CD4-positive, alpha-beta T cell treated with Interleukin-4 for 4 hours (primary cell): ENCODE measurements at places on chromosomes 1 and 21.

DNA sequence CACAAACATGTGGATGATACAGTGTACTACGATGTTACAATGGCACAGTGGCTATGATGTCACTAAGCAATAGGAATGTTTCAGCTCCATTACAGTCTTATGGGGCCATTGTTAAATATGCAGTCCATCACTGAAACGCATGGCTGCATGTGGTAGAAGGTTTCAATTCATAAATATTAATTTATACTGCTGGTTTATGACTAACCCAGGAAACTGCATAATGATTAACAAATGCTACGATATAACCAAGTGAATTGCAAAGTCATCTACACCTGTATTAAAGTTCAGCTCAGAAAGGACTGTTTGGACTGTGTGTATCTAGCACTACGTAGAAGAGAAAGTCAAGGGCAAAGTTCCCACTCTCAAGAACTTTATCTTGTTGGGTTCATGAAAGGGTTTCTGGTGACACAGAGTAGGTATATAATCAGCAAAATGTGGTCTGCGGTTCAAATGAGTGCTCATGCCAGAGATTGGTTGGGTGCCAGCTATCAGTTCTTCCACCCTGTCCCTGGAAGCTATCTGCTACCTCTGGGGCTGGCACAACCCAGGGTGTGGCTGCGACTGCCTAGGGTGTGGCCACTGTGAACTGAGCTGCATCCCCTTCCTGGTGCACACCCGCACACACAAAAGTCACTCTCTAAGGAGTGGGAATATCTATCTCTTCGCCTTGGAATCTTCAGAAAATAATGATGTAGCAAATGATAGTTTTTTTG is 14.8 kb downstream of the MGST3 start:
- peak; percentile 30 for DNase-seq

DNA sequence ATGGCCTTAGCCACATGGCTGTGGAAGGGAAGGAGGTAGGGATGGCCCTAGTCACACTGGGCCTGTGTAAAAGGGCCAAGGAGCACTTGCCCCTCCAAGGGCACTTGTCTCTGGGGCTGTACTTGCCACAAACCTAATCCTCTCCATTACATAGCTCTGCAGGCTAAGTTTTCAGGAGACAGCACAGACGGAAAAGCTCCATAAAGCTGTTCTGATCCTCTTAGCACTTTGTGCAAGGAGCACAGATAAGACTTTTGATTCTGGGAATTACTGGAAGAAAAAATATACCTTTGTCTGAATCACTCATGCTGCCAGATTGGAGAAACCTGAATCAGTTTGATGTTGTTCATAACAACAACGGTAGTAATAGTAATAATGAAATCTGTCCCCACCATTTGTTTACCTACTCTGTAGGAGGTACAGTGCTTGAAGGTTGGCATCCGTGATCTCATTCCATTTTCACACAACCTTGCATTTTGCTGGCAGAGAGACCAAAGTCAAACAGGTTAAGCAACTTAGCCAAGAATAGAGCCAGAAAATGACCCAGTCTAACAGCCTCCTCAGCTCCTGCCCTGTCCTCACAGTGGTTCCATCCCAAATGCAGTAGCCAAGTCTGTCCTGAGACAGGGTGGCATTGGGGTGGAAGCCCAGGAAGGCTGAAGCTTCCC is 207.1 kb downstream of the ROR1 start:
- no peak for DNase-seq

DNA sequence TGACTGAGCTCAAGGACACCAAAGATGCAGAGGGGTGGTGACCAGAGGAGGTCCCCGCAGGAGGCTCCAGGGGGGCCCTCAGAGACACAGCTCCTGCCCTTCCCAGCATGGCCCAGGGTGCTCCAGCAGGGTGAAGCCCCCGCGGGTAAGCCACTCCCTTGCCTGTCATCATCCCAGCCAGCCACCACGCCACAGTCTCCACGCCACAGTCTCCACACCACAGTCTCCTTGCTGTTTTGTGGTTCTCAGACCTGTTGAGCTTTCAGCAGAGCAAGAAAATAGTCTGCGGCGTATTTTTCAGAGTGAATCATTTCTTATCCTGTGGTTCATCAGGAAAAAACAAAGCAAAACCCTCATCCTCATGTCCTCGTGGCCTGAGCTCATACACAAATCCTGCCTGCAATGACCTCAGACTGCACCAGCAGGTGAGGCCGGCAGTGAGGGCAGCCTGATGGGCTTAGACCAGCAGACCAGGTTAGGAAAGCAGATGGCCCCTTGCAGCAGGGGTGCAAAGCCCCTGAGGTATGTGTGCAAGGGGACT is 25.7 kb upstream of the ABCG1 start:
- DNase-seq: peak; percentile 81

GRCh38 chr1:99758073-99758511 is 8.3 kb downstream of the FRRS1 start:
- DNase-seq: no peak

- no peak for DNase-seq
Observed at GRCh38 chr1:2270260-2271100, 42.4 kb downstream of the SKI start.

DNA sequence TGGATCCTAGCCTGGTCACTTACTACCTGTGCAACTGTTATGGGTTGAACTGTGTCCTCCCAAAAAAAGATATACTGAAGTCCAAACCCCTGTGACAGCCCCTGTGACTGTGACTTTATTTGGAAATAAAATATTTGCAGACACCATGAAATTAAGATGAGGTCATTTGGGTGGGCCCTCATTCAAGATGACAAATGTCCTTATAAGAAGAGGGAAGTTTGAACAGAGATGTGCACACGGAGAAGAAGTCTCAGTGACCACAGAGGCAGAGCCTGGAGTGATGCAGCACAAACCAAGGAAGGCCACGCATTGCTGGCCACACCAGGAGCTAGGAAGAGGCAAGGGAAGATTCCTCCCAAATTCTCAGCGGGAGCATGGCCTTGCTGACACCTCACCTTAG is 249.7 kb upstream of the RUNX1 start:
- DNase-seq: no peak

DNA sequence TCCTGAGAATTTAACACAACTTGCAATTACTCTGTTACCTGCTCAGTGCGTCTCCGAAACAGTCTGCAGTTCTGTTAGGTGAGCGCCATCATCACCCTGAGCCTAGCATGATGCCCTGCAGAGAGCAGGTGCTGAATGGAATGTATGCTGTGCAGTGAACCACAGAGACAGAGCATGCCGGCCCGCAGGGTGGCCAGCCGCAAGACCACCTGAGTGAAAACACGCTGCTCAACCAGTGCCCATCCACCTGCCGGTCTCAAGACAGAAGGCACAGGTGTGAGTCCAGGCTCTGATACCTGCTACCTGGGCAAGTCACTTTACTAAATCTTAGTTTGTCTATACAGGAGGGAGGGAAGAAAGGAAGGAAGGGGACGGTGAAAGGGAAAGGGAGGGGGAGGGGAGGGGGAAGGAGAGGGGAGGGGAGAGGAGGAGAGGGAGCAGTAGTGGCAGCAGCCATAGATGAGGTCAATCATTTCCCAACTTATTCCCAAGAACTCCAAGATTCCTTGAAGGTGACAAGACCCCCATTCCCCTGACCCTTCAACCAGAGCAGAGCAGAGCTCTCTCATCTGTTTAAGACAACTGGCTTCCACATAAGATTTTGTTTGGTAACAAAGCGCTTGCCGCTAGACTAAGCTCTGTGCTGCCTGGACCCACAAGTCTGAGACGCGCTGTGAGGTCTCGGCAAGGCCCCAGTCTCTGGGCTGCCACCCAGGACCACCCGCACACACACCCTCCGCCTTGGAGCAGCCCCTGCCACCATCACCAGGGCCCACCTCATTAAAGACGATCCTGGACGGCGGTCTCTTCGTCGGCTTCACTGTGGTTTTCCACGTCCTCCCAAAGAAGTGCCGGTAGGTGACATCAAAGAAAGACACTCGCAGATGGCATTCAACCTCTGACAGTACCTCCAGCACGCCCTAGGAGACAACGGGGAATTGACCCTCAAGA is 14.5 kb downstream of the NPHP4 start:
- DNase-seq: no peak

DNA sequence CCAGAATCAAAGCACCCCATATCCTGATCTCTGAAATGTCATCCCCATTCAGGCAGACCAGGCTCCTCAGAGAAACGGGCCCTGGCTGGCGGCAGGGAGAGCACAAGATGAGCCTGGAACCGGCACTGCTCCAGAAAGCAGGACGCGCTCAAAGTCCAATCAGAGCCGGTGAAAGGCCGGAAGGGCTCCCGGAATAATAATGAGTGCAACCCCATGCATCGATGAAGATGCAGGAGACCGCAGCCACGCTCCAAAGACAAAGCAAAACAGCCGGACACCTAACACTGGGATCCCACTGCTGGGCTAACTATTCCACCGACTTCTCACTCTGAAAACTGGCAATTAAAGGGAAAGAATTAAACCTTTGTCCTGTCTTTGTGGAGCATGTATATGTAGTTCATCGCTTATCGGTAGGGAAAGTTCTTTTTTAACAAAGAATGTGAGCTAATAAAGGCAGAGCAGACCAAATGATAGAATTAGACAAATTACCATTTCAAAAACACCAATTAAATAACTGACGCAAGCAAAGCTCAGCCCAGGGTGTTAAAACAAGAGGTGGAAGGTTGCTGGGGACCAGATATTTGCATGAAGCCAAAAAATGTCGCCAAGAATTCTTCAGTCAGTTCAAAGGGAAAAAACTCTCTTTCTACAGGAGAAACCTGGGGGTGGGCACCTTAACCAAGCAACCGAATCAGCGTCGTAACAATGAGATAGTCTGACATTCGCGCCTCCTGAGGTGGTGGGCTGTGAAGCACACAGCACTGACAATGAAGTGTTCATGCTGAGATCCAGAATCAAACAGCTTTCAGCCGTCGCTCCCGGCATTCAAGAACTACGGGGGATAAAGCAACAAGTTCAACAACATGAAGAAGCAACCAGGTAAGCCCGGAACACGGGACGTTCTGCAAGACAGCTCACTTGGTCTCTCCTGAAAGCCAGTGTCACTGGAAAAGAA is 95.2 kb downstream of the NPHP4 start:
- no peak for DNase-seq

DNA sequence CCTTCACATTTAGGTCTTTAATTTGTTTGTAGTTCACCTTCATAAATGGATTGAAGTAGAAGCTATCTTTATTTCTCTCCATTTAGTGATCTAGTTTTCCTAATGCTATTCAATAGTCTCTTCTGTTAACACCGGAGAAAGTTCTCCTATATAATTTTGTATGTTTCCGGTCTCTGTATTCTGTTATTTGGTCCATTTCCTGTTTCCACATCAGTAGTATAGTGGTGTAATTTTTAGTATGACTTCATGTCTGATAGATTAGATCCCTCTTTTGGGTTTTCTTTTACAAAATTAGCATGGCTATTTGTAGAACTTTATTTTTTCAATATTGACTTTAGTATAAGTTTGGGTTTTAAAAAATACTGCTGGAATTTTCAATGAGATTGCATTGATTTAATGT is 41.6 kb upstream of the PKP1 start:
- no peak for DNase-seq

- DNase-seq: no peak
Observed at GRCh38 chr1:48338257-48338656, 115.7 kb downstream of the SLC5A9 start.

- DNase-seq: no peak
Observed at GRCh38 chr1:101474039-101474665, 237.3 kb downstream of the S1PR1 start.

- DNase-seq: peak; percentile 15
Observed at GRCh38 chr1:193143285-193143684, 21.5 kb downstream of the CDC73 start.

DNA sequence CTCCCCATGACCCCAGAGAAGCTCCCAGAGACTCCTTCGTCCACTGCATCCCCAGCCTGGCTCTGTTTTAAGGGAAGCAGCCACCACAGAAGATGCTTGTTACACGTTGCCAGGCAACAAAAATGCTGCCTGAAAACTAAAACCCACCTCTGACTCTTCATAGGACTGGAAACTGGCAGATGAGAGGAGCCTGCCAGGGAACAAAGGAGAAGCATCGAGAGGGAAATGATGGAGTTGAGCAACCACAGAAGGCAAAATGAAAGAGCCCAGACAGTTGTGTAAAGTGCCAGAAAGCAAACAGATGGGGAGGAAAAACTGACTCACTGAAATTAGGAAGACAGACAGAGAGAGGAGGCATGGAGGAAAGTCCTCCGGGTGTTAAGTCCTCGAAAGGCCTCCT is 118.4 kb downstream of the KCNN3 start:
- DNase-seq: no peak

DNA sequence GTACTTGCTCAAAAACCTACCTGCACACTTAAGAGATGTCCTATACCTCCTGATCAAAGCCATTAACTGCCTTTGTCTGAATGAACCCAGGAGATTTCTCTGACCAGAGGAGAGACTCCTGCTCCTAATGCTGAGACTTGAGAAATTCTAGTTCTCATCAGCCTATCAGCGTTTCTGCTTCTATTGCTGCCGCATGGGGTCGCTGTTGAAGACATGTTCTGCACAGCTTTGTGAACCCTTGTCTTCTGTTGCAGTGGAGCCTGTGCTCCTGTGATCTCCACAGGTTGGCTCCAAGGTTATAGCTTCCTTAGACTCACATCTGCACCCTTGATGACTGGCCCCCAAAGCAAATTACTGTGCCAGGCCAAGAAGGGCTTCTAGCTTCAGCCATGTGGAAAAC is 40.2 kb downstream of the EDN2 start:
- DNase-seq: no peak

GRCh38 chr1:195530961-195531360 is 1077.3 kb downstream of the KCNT2 start:
- no peak for DNase-seq

GRCh38 chr1:239982762-239983161 is 108.9 kb upstream of the FMN2 start:
- no peak for DNase-seq

- DNase-seq: no peak
Observed at GRCh38 chr1:29452463-29453230, 216.3 kb downstream of the PTPRU start.

DNA sequence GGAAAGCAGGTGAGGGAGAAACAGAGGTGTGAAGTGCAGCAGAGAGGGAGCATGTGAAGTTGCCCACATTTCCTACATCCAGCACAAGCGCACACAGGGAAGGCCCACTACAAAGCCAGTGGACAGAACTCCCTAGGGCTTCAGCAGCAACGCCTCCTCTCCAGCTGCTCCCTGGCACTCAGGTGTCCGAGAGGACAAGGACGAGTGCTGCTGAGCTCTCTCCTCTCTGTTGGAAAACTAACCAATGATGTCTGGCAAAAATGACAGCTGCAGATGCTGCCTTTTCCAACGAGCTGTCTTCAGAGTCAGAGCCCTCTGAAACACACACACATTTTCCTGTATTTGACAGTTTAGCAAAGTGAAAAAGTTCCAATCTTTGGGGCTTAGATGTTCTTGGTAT is 86.8 kb downstream of the HSF2BP start:
- DNase-seq: no peak

- no peak for DNase-seq
Observed at GRCh38 chr21:41228006-41228370, 60.0 kb downstream of the BACE2 start.

GRCh38 chr1:4366091-4366490 is 288.3 kb upstream of the AJAP1 start:
- no peak for DNase-seq
